Mesothelial cell of epicardium (in vitro differentiated cells): ENCODE measurements at places on chromosomes 2 and 18.

- H3K27ac ChIP-seq, result peak overlapping the region; percentile 75
- no peak for DNase-seq
- H3K36me3 ChIP-seq, result no peaks in the 10 kb centered on the region
These were observed 200.8 kb downstream of the AGPS start for GRCh38 chr2:177593402-177593801.

- peaks cover 5% of the 10 kb centered on the region for H3K36me3 ChIP-seq
- DNase-seq, result no peak
- H3K4me3 ChIP-seq, result peak overlapping the region; percentile 92
- no peaks in the 10 kb centered on the region for H3K27me3 ChIP-seq
These were observed 2.1 kb downstream of the PCBP1 start for GRCh38 chr2:70089220-70089982.

- H3K4me3 ChIP-seq, result no peak overlapping the region
- peaks cover 33% of the 10 kb centered on the region for H3K4me1 ChIP-seq
- H3K27me3 ChIP-seq, result peaks cover 13% of the 10 kb centered on the region
- no peaks in the 10 kb centered on the region for H3K36me3 ChIP-seq
- DNase-seq, result no peak
- peak overlapping the region; percentile 59 for H3K27ac ChIP-seq
These were observed 230.8 kb downstream of the CELF4 start for GRCh38 chr18:37334631-37335408.

GRCh38 chr2:50448556-50448955 is 583.4 kb downstream of the NRXN1 start:
- DNase-seq, result no peak
- H3K4me1 ChIP-seq, result peaks cover 14% of the 10 kb centered on the region
- H3K36me3 ChIP-seq, result no peaks in the 10 kb centered on the region
- no peak overlapping the region for H3K27ac ChIP-seq

DNA sequence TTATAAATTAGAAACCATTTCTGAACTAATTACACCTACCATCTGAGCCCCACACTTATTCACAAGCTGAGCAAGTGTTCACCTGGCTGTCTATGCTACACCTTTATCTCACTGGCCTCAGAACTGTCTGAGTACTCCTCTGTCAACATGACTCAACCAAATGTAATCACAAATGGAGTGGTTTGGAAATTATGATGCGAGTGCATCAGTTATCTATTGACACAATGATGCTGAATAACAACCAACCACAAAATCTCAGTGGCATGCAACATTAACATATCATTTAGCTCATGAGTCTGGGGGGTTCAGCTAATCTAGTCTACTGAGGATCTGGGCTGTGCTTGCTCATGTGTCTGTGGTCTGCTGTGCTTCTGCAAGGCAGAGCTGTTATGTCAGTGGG is 184.2 kb upstream of the NXPH2 start:
- DNase-seq, result no peak
- no peak overlapping the region for H3K4me3 ChIP-seq
- H3K27ac ChIP-seq, result no peak overlapping the region

- no peak for DNase-seq
- H3K27ac ChIP-seq, result peak overlapping the region; percentile 3
- H3K4me3 ChIP-seq, result no peak overlapping the region
- no peaks in the 10 kb centered on the region for H3K27me3 ChIP-seq
- H3K4me1 ChIP-seq, result peaks cover 33% of the 10 kb centered on the region
- no peaks in the 10 kb centered on the region for H3K36me3 ChIP-seq
These were observed 122.0 kb downstream of the SPP2 start for GRCh38 chr2:234172532-234172931.

GRCh38 chr18:26617151-26617554 is 68.8 kb upstream of the KCTD1 start:
- H3K4me3 ChIP-seq, result no peak overlapping the region
- peaks cover 36% of the 10 kb centered on the region for H3K4me1 ChIP-seq
- H3K27me3 ChIP-seq, result no peaks in the 10 kb centered on the region
- H3K27ac ChIP-seq, result peak overlapping the region; percentile 57
- no peak for DNase-seq

GRCh38 chr2:134435505-134435904 is 181.6 kb downstream of the MGAT5 start:
- peaks cover 5% of the 10 kb centered on the region for H3K4me1 ChIP-seq
- H3K27me3 ChIP-seq, result no peaks in the 10 kb centered on the region
- DNase-seq, result no peak
- peaks cover 19% of the 10 kb centered on the region for H3K36me3 ChIP-seq
- H3K27ac ChIP-seq, result no peak overlapping the region

DNA sequence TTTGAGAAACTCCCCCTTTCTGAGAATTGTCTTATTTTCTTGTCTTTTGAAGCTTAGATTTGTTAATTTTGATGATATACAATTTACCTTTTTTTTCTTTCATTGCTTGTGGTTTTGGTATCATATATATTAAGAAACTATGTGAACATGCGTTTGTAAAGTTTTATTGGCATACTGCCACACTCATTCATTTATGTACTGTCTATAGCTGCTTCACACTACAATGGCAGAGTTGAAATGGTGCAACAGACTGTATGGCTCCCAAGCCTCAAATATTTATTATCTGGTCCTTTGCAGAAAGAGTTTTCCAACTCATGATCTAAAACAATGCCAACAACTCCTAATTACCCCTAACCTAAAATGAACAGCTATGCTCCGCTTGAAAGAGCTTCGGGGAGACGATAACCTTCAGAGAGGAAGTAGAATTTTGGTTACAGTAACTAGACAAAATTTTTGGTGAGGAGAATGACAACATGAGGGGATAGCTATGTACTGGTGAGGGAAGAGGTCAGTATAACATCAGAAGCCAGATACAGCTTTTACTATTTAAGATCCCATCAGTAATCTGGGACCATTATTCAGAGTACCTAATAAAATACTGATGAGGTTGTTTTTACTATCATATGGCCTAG is 16.1 kb downstream of the PPP3R1 start:
- no peaks in the 10 kb centered on the region for H3K36me3 ChIP-seq
- no peaks in the 10 kb centered on the region for H3K27me3 ChIP-seq
- H3K4me1 ChIP-seq, result peaks cover 47% of the 10 kb centered on the region
- peak overlapping the region; percentile 2 for H3K27ac ChIP-seq
- H3K4me3 ChIP-seq, result no peak overlapping the region
- no peak for DNase-seq

GRCh38 chr18:59385191-59385590 is 26.1 kb upstream of the LMAN1 start:
- no peak overlapping the region for H3K27ac ChIP-seq
- H3K36me3 ChIP-seq, result no peaks in the 10 kb centered on the region
- H3K4me1 ChIP-seq, result peaks cover 4% of the 10 kb centered on the region
- no peak overlapping the region for H3K4me3 ChIP-seq
- H3K27me3 ChIP-seq, result peaks cover 23% of the 10 kb centered on the region

DNA sequence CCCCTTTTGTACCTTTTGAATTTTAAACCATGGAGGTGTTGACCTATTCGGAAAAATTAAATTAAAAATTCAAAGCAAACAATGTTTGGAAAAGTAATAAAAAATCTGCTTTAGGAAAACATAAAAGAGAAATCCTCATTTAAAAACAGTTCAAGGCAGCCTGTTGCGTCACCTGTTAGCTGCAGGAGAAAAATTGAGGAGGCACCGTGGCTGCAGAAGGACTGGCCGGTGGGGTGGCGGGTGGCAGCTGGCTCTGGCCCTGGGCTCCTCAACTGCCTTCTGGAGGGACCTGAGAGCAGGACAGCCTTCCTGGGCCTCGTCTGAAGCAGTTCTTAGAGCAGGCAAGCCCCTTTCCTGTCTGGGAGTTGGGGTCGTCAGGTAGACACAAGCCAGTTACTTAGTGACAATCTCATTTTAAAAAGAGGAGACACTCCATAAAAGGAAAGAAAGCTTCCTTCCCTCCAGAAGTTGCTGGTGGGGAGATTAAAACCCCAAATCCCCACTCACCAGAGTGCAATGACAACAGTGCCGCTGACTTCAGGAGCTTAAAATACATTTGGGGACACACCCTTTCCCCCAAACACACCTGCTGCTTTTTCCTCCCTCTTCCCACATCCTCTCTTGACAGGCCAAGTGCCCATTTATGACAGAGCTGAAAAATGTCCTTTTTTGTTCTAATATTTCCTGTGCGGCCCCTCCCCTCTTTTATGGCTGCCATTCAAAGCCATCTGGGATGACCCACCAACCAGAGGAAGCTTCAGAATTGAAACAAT is 9.7 kb downstream of the ZBTB7C start:
- peaks cover 46% of the 10 kb centered on the region for H3K27me3 ChIP-seq
- H3K4me3 ChIP-seq, result no peak overlapping the region
- H3K4me1 ChIP-seq, result peaks cover 20% of the 10 kb centered on the region
- H3K27ac ChIP-seq, result no peak overlapping the region

DNA sequence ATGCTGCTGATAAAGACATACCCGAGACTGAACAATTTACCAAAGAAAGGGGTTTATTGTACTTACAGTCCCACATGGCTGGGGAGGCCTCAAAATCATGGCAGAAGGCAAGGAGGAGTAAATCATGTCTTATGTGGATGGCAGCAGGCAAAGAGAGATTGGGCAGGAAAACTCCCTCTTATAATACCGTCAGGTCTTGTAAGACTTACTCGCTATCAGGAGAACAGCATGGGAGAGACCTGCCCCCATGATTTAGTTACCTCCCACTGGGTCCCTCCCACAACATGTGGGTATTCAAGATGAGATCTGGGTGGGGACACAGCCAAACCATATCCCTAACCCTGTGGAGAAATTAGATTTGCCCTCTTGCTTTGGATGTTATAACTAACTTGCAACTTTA is 1068.0 kb upstream of the ZEB2 start:
- no peaks in the 10 kb centered on the region for H3K36me3 ChIP-seq
- H3K27ac ChIP-seq, result no peak overlapping the region
- H3K4me1 ChIP-seq, result peaks cover 32% of the 10 kb centered on the region

DNA sequence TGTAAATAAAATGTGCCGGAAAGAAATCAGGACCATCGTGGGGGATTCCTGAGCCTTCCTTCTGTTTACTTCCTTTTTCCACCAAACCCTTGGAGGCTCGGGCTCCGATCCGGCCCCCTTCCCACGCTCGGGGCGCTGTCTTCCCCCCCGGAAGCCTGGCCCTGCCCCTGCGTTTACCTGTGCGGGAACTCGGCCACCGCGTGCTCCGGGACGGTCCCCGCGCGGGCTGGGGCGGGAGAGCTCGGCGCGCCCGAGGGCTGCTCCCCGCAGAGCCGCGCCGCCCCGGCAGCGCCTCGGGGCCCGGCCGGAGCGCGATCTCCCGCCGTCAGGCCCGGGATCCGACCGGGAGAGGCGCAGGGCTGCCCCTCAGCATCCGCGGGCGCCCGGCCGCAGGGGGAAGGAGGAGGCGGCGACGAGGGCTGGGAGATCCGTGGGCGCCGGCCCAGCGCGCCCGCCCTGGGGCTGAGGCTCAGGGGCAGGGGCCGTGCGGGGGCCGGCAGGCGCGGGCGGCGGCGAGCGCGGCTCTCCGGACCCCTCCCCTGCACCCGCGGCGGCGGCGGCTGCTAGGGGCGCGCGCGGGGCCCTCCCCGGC is 435 bp downstream of the ADCY3 start:
- peaks cover 16% of the 10 kb centered on the region for H3K4me1 ChIP-seq
- peak overlapping the region; percentile 52 for H3K27ac ChIP-seq
- H3K4me3 ChIP-seq, result peak overlapping the region; percentile 69
- no peak for DNase-seq

DNA sequence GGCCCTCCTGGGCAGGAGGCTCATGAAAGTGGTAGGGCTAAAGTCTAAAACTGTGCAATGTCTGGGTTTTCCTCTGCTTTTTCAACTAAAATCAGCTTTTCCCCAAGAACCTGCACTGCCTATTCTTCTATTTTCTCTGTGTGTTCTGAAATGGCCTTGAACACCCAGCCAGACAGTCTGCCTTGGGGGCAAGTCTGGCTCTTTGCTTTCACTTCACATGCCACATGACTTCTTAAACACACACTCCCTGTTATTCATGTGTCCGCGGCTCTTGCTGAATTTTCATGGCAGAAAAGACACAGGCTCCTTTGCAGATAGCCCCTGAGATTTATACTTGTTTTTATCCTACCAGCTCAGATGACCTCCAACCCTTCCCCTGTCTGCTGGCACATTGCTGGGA is 10.6 kb upstream of the RPIA start:
- DNase-seq, result no peak
- peaks cover 16% of the 10 kb centered on the region for H3K36me3 ChIP-seq
- no peak overlapping the region for H3K4me3 ChIP-seq
- H3K4me1 ChIP-seq, result peaks cover 7% of the 10 kb centered on the region
- no peaks in the 10 kb centered on the region for H3K27me3 ChIP-seq

- H3K27me3 ChIP-seq, result no peaks in the 10 kb centered on the region
- peaks cover 12% of the 10 kb centered on the region for H3K4me1 ChIP-seq
These were observed 66.8 kb upstream of the DNER start for GRCh38 chr2:229780856-229781773.

- no peak for DNase-seq
- no peaks in the 10 kb centered on the region for H3K36me3 ChIP-seq
- H3K4me3 ChIP-seq, result no peak overlapping the region
- no peak overlapping the region for H3K27ac ChIP-seq
- no peaks in the 10 kb centered on the region for H3K27me3 ChIP-seq
- peaks cover 6% of the 10 kb centered on the region for H3K4me1 ChIP-seq
These were observed 297.6 kb downstream of the PARD3B start for GRCh38 chr2:204842661-204843485.

DNA sequence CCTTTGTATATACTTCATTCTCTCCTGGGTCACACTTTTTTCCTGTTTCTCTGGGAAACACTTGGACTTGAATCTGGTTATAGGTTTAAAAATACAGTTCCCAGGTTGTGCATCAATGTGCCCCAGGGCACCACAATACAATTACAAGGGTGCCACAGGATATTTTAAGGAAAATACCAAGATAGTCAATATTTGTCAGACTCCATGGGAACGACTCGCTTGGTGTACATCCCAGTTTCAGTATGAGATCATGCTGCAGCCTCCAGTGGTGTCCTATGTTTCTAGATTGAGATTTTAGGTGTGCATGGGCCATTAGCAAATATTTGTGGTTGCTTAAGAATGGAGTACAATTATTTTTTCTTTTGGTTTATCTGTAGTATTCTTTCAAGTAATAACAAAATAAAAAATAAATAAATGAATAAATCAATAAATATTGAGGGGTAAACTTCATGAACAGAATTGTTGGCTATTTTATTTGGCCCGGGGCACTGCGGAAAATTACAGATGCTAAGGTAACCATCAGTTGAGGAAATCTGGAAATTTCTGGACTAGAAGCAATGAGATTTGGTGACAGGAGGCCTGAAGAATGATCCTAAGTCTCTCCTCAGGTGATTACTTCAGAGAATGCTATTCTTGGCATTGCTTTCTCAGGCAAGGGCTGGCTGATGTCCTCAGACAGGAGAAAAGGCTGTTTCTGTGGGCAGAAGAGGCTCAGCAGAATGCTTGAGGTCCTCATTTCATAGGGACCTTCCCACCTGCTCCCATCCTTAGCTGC is 649.3 kb upstream of the SOX11 start:
- DNase-seq, result no peak
- H3K27me3 ChIP-seq, result no peaks in the 10 kb centered on the region
- H3K4me1 ChIP-seq, result peaks cover 4% of the 10 kb centered on the region

DNA sequence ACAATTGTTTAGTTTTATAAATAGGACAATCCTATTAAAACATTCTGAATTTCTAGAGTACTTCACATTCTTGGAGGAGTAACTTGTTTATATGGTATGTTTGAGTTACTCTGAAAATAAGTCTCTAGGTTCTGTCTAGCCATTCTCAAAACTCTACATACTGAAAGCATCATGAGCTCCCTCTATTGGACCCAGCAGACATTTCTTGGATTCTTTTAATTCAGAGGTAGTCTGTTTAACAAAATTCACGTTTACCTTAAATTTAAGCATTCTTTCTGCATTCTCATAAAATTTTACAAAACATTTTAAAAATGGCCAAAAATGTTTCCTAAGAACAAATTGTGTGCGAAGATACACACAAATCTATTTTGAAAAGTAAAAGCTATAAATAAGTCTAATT is 15.3 kb downstream of the SP9 start:
- H3K4me1 ChIP-seq, result peaks cover 2% of the 10 kb centered on the region
- peaks cover 14% of the 10 kb centered on the region for H3K36me3 ChIP-seq
- no peak overlapping the region for H3K4me3 ChIP-seq
- DNase-seq, result no peak
- peaks cover 18% of the 10 kb centered on the region for H3K27me3 ChIP-seq
